ENCODE measurements at places on chromosomes 5 and 9.
A peak's percentile ranks its signal among the peaks of the same experiment; 100 is the strongest.

- no peak for DNase-seq
Observed at GRCh38 chr9:99013550-99013949, 69.8 kb downstream of the COL15A1 start.

GRCh38 chr5:132056610-132057497, 3.6 kb upstream of the IL3 start:
- no peak for DNase-seq

GRCh38 chr5:92629574-92629973, 951.4 kb downstream of the NR2F1-AS1 start:
- DNase-seq, result no peak

- no peak for DNase-seq
Observed at GRCh38 chr5:162282191-162282590, 214.6 kb downstream of the GABRG2 start.

DNA sequence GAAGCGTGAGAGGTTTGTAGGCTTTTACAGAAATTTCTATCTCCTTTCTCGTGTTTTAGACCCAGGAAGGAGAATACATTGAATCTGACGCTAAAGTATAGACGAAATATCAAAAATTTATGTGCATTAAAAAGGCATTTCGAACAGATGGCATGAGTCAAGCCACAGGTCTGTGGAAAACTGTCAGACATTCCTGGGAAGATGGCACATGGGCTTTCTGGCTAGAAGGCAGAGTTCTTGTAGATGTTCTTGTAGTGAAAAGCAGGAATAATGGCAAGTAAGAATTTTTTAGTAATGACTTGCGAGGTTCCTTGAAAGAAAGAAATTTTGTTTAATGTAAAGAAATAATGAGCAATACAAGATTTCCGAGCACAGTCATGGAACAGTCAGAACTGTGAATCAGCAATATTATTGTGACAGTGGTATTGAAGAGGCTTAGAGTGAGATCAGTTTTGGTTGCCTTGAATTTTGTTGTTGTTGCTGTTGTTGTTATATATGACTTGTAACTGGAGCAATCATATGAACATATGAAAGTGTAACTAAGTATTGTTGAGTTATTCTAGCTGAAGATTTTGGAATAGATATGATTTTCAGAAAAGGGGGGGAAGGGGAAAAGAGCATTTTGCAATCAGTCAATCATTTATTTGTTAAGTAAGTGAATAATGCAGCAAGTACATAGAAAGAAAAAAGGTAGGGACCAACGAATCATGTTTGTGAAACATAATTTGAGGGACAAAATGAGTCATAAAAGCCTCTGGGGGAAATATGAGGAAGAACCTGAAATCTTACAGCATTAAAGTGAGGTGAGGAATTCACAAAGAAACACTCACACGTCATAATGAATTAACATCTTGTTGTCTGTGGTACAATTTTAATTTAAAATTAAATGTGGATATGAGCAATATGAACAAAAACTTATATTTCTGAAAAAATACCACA, 339.0 kb upstream of the CTNND2 start:
- peak; percentile 93 for DNase-seq

DNA sequence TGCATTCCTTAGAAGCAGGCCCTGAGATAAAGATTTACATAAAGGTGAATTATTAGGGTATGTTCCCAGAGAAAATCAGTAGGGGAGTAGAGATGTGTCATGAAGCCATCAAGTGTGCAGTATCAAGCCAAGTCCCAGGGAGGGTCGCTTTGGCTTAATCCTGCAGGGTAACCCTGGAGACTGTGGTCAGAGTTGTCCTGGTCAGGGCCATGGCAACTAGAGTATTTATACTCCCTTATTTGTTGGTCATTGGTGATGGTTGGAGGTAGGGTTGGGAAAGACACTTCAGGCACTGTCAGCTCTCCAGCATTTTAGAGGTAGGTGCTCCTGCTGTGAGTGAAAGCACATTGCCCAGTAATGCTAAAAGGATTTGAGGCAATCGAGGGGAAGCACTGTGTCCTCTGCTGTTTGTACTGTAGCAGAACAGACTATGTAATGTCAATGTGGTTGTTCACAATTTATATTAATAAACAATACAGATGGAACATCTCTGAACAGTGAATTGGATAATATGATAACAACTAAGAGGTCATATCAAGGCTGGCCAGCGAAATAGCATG, 108.9 kb downstream of the GDNF start:
- no peak for DNase-seq

- no peak for DNase-seq
Observed at GRCh38 chr9:94096819-94097577, 12.7 kb downstream of the PTPDC1 start.

DNA sequence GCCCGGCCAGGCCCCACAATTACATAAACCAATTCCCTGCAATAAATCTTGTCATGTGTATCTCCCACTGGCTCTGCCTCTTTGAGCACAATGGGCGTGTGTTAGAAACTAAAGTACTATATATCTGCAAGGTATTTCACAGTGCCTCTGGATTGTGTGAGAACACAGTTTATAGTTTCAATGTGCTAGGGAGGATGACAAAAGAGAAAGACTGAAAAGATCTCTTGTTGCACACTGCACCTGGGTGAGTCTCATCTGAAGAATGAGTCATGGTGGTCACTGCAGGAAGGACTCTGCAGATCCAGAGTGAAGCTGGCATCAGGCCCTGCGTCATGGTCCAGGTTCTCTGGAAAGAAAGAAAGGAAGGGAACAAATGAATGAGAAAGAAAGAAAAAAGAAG, 20.7 kb upstream of the CTSV start:
- no peak for DNase-seq
